ENCODE measurements at places on chromosomes 2 and 18.

- DNase-seq: no peak
Observed at GRCh38 chr2:109408043-109408335, 205.8 kb downstream of the SEPTIN10 start.

- no peak for DNase-seq
Observed at GRCh38 chr2:39697454-39697853, 31.7 kb downstream of the TMEM178A start.

GRCh38 chr2:42147641-42148274, 21.4 kb upstream of the EML4 start:
- DNase-seq: no peak

DNA sequence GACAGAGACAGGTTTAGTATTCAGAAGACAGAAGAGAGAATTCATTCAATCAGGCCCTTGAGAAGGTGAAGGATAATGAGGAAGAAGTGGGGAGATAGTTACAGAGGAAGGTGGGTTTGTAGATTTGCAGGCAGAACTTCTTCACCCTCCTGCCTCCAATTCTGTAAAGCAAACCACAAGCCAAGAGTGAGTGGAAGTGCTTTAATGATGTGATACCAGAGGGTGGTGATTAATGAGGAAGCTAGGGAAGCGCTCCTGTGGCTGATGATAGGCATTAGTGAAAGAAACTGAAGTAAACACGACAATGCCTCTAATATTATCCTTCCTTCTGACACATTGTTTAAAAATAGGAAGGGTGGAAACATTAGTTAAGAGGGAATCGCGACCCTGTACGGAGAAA, 78.2 kb downstream of the CAPN13 start:
- no peak for DNase-seq

- DNase-seq: no peak
Observed at GRCh38 chr18:29711932-29712331, 1330.6 kb downstream of the DSC3 start.

- no peak for DNase-seq
Observed at GRCh38 chr2:47561906-47562305, 158.9 kb downstream of the MSH2 start.

DNA sequence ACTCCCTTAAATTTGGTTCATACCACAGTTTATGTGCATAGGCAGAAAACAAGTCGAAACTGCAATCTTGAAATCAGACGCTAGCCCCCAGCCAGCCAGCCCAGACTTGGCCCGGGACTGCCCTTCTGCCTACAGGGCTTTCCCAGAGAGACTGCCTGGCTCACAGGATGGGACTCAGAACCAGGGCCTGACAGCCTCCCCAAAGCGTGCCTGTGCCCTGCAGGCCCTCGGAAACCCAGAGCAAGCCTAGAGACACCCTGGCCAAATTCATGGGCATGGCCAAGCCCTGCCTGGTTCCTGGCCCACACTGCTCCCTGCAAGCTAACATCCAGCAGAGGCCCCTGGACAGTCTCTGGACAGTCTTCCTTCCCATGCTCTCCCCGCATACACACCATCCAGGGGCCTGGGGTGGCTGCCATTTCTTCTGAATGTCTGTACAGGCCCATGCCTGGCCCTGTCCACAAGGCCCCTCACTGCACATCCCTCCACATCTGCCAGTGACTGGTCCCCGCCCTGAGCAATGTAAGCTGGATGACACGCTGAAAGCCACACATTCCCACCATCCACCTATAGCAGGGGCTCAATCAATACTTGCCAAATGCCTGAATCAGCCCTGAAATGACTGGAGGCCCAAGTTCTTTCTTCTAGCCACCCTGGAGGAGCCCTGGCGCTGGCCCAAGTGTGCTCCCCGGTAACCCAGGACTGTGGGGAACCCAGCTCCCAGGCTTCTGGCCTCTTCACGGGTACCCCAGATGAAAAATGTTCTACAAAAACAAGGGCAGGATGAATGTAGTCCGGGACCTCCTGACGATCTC, 73.1 kb downstream of the HDAC4 start:
- no peak for DNase-seq

GRCh38 chr18:79197531-79197930, 128.3 kb downstream of the ATP9B start:
- DNase-seq: no peak

DNA sequence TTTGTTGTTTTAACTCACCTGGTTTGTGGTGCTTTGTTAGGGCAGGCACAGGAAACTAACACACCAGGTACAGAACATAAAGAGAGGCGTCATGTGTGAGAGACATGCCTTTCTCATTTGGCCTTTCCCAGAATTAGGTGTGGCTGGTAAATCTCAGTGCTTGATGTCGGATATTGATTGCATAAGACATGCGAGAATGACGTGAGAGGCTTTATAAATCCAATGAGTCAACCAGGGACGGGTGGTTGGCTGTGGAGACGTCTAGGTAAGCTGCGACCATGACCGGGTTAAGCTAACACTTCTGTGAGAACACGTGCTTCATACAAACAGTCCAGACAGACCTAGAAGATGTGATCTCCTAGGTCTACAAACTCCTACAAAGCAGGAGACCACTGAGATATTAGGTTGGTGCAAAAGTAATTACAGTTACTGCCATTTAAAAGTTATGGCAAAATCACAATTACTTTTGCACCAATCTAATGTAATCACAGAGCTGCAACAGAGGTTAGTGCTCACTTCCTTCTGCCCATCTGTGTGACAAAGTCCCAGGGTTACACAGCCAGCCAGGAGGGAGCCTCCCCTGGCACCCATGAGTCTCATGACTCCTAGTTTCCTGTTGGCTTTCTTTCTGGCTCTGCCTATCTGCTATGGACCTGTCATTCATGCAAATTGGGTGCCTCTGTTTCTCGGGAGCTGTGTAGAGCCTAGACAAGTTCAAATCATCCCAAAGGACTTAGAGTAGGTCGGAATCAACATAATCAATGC, 98.9 kb upstream of the ATP8B1 start:
- DNase-seq: no peak

- DNase-seq: no peak
Observed at GRCh38 chr18:13493725-13494124, 232.6 kb downstream of the FAM210A start.

DNA sequence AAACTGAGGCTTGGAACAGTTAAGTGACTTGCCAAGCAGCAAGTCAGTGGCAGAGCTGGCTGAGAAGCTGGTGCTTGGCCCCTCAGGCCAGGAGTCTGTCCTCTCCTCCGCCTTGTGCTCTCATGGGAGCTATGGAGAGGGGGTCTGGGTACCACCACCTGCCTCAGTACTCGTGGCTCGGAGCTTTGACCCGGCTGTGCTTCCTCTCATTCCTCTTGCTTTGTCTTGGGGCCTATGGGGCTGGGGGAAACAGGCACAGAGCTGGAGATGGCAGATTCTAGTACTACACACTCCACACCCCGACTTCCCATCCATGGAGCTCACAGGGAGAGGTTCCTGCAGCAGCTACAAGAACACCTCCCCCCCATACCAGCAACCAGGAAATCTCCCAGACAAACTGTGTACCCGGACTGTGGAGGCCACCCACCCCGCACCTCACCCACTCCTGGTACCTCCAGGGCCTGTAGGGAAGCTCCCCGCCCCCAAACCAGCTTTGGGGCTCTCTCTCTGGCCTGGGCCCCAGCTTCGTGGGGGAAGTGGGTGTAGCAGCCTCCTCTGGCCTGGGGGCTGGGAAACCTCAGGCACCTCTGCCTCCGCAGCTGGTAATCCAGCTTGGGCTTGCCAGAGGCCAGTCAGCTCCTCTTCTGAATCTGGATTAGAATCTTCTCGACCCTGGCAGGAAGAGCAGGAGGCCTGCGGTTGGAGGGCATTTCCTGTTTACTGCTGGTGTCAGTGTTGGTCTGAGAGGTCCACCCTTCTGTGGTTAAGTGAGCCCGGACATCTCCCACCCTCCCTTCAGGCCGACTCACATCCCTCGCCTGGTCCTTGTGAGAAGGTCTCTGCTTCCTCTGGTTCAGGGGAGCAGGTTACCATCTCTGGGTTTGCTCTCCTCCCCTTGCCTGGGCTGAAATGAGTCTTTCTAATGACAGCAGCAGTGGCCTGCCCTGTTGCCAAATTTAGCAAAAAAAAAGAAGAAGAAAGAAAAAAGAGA, 22.3 kb upstream of the RHOB start:
- peak; percentile 5 for DNase-seq

DNA sequence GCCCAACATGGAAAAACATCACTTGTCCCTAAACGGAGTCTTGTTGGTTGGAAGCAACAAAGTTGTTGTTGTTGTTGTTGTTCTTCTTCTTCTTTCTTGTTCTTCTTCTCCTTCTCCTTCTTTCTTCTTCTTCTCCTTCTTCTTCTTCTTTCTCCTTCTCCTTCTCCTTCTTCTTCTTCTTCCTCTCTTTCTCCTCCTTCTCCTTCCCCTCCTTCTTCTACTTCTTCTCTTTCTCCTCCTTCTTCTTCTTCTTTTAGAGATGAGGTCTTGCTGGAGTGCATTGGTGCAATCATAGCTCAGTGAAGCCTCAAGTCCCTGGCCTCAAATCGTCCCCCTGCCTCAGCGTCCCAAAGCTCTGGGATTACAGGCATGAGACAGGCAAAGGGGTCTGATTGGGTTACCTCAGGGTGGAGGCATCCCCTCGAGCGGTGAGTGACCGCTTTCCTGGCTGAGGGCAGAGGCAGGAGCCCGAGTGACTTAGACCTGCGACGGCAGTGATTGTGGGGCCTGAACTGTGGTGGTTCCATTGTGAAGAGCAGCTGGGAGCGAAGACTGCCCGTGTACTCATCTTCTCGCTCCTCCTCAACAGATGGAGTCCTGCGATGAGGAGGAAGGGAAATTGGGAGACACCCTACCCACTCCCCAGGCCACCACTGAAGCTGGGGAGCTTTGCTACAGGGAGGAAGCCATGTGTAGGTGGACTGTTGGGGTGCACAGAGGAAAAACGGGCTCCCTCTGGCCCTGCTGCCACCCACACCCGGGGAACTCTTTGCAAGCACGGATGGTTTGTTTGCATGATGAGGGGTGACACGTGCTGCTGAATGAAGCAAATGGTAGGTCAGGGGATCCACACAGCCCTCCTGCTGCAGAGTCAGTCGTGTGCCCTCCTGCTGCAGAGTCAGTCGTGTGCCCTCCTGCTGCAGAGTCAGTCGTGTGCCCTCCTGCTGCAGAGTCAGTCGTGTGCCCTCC, 7.0 kb upstream of the PER2 start:
- no peak for DNase-seq

GRCh38 chr2:72988041-72988440, 70.7 kb downstream of the EMX1 start:
- DNase-seq: no peak

- no peak for DNase-seq
Observed at GRCh38 chr2:175233135-175233719, 51.7 kb upstream of the ATP5MC3 start.

GRCh38 chr18:55266981-55267380, 307.7 kb upstream of the CCDC68 start:
- no peak for DNase-seq

DNA sequence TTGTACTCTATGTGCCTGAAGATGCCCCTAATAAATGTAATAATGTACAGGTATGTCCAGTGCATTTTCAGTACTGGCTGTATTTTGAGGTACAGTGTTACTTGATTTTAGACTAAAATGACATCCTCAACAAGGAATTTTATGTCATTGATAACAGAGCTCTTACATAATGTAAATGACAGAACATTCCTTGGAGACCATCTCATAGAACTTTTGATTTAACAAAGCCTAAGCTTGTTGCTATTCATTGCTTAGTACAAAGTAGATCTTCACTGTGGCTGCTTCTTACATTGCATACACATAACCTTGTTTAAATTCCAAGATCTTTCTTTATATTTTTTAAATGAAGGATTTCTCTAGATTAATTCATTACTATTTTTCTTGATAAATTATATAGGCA, 24.1 kb downstream of the DYNC1I2 start:
- DNase-seq: no peak

DNA sequence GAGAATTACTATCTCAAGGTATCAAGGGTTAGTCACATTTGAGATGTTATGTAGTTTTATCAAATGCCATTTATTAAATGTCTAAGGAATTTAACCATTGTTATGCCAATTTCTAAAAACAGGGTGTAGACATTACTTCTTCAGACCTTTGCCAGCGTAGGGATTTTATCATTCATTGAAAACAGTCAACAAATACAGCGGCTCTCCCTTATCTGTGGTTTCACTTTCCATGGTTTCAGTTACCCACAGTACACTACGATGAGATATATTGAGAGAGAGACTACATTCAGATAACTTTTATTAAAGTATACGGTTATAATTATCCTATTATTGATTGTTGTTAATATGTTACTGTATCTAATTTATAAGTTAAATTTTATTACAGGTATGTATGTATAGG, 234.7 kb downstream of the TMX3 start:
- DNase-seq: no peak

- no peak for DNase-seq
Observed at GRCh38 chr2:187962538-187962937, 329.1 kb upstream of the GULP1 start.

DNA sequence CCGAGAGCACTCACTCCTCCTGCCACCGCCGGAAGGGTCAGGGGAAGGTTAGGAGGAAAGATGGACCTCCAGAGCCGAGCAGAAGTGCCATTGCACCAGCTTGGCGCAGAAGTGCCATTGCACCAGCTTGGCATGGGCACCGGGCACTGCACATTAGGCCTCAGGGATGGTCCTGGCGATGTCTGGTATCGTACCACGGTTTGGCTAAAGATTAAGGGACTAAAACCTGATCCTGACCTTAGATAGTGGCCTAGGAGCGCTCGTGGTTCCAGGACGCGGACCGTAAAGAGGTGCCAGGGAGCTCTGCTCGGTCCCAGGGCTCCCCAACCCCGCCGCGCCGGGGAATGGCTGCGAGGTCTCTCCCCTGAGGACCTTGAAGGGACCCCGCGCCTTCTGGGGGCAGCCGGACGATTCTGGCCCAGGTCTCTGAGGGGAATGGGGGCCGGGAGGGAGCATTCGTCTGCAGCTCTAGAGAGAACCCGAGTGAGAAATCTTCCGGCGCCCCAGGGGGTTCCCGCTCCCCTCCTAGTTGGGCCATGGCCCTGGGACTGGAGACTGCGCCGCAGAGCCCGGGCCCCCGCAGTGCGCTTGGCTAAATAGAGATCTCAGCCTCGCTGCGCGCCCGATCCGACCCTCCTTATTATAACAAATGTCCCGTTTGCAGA, 1.8 kb downstream of the PAX8 start:
- DNase-seq: no peak

- DNase-seq: no peak
Observed at GRCh38 chr18:36522509-36522908, 225.0 kb downstream of the FHOD3 start.
